ENCODE measurements at places on chromosomes 3 and 15.

- H3K4me1 ChIP-seq, result no peaks in the 10 kb centered on the region
- H3K36me3 ChIP-seq, result no peaks in the 10 kb centered on the region
- DNase-seq, result no peak
- H3K27ac ChIP-seq, result no peak overlapping the region
- H3K27me3 ChIP-seq, result peaks cover 14% of the 10 kb centered on the region
Measured at GRCh38 chr15:28962851-28963710, 77.3 kb downstream of the APBA2 start.

DNA sequence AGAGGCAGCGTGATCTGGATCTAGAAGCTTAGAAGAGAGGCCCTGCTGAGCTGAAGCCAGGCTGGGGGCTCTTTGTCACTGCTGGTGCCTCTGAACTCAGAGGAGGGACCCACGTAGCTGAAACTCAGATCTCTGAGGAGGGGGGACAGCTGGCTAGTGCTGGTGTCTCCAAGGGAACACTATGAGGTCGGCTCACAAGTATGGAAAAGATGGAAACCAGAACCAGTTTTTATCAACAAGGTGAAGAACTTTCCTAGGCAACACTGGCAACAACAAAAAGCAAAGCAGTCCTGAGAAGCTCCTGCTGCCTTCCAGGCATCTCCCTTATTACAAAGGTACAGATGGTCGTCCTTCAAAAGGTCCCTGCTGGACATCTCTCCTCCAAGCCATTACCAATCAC is 27.0 kb upstream of the FSTL1 start:
- H3K4me1 ChIP-seq, result no peaks in the 10 kb centered on the region
- peaks cover 42% of the 10 kb centered on the region for H3K27me3 ChIP-seq
- H3K36me3 ChIP-seq, result no peaks in the 10 kb centered on the region
- no peak overlapping the region for H3K4me3 ChIP-seq
- no peak overlapping the region for H3K27ac ChIP-seq
- no peak for DNase-seq

GRCh38 chr15:70855764-70856163 is 1.8 kb upstream of the LARP6 start:
- H3K27ac ChIP-seq, result no peak overlapping the region
- peaks cover 12% of the 10 kb centered on the region for H3K4me1 ChIP-seq
- H3K27me3 ChIP-seq, result peaks cover 54% of the 10 kb centered on the region

- no peak for DNase-seq
- H3K27me3 ChIP-seq, result no peaks in the 10 kb centered on the region
- H3K36me3 ChIP-seq, result peaks cover 18% of the 10 kb centered on the region
- no peak overlapping the region for H3K4me3 ChIP-seq
Measured at GRCh38 chr15:67724691-67725375, 100.5 kb upstream of the SKOR1 start.

- H3K36me3 ChIP-seq, result no peaks in the 10 kb centered on the region
- no peak overlapping the region for H3K4me3 ChIP-seq
- no peaks in the 10 kb centered on the region for H3K27me3 ChIP-seq
- H3K27ac ChIP-seq, result no peak overlapping the region
- DNase-seq, result no peak
Measured at GRCh38 chr3:27559835-27560234, 75.7 kb upstream of the SLC4A7 start.

DNA sequence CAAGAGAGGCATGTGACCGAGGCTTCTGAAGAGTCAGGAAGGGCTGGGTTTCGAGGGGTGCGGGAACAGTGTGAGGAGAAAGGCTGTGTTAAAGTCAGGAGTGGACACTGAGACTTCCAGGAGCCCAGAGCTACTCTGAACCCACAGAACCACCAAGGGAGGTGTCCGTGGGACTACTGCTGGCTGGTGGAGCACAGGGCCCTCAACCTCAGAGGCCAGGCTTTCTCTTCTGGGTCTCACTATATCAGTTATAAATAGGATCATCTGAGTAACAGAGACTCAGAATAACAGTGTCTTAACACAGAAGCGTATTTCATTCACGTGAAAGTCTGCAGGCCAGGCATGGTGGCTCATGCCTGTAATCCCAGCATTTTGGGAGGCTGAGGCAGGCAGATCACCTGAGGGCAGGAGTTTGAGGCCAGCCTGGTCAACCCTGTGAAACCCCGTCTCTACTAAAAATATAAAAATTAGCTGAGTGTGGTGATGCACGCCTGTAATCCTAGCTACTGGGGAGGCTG is 113.6 kb downstream of the TMEM266 start:
- peaks cover 35% of the 10 kb centered on the region for H3K27me3 ChIP-seq
- no peak overlapping the region for H3K27ac ChIP-seq
- H3K36me3 ChIP-seq, result no peaks in the 10 kb centered on the region
- no peak for DNase-seq

GRCh38 chr3:104735691-104736090 is 631.0 kb upstream of the ALCAM start:
- H3K27me3 ChIP-seq, result no peaks in the 10 kb centered on the region
- H3K27ac ChIP-seq, result no peak overlapping the region
- H3K4me3 ChIP-seq, result no peak overlapping the region
- H3K36me3 ChIP-seq, result no peaks in the 10 kb centered on the region

DNA sequence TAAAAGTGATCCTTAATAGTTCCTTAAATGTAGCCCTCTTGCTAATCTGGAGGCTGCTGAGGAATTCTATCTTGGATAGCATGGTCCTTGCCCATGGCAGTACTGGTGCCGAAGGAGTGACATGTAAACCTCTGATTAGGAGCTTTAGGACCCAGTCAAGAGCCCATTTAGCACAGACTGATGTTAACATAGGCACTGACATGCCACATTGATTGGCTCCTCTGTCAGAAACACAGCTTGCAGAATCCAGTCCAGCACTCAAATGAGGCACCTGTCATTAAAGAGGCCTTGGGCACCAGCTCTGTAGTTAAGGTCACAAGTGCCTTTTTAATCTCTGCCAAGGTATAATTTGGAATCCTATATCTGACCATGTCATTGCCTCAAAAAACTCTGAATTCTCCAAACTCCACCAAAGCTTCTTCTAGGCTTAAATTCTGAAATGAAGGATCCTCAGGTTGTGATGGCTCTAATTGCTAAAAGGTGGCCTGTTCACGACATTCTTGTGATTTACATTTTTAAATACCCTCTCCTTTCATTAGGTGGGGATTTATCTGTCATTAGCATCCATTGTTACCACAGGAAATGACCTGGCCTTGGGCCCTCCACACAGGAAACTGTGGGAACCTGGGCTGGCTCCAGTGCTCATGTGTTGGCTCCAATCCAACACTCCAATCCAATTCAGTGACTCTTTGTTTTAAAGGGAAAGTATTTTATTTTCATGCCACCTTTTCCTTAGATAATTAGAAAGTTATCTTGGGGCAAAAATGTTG is 57.3 kb upstream of the RNF7 start:
- H3K4me3 ChIP-seq, result no peak overlapping the region
- no peaks in the 10 kb centered on the region for H3K36me3 ChIP-seq
- H3K27me3 ChIP-seq, result no peaks in the 10 kb centered on the region
- DNase-seq, result no peak
- no peak overlapping the region for H3K27ac ChIP-seq

GRCh38 chr3:115595611-115596275 is 27.6 kb upstream of the GAP43 start:
- H3K4me3 ChIP-seq, result no peak overlapping the region
- H3K4me1 ChIP-seq, result no peaks in the 10 kb centered on the region
- no peak for DNase-seq
- peaks cover 14% of the 10 kb centered on the region for H3K27me3 ChIP-seq
